ENCODE measurements at places on chromosomes 2 and 18.

- no peak for DNase-seq
Observed at GRCh38 chr18:79395761-79396404, at the start of gene NFATC1. TSS of gene NFATC1 (plus strand) at chr18:79395930. CDS start at chr18:79396225, 295 bp downstream.

GRCh38 chr2:191037351-191037750 lies 23.4 kb upstream of the STAT1 start:
- no peak for DNase-seq

- DNase-seq: no peak
Observed at GRCh38 chr18:12030670-12031069, 49.4 kb downstream of the IMPA2 start.

- no peak for DNase-seq
Observed at GRCh38 chr18:1408376-1408775, 503.7 kb downstream of the ADCYAP1 start.

- no peak for DNase-seq
Observed at GRCh38 chr2:126950504-126950903, 51.8 kb downstream of the TEX51 start.

DNA sequence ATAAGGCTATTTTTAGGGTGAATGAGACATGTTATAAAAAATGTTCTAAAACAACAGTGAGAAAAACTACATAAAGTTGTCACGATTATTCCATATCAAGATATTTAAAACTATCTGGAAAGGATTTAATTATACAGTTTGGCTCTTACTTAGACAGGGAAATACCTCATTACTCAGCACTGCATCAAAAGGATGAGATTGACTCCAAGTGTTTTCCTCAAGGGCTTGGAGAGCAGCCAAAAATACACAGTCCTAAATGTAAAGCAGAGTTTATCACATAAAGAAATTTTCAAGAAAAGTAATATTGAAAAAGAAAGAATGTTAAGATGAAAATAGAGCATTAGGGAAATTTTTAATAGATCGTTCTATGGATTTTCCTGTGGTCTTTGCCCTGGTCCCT lies 285.5 kb upstream of the NETO1 start:
- DNase-seq: peak; percentile 5

All from AG09309 (cell line).